ENCODE measurements at places on chromosomes 6 and 20. TPM values are rescaled to one million over a fixed set of nuclear protein-coding genes. Genes with fewer than 3 reads are reported as not detected.
A peak's percentile ranks its signal among the peaks of the same experiment; 100 is the strongest.

Gene EYS
- 0.47 TPM for total RNA-seq

DNA sequence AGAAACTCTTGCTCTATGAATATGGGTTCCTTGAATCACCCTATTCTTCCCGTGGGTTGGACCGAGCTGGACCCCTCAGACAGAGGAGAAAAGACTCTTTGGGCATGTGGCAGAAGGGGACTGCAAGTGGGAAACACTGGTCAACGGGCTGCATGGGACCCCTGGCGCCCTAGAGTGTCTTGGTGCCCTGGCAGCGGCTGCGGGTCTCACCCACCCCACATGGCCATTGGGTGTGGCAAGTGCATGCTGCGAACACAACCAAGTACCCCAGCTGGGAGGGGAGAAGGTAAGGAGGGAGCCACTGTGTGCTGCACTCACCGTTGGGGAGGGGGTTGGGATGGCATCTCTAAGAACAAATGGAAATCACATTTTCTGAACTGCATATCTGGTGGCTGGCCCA is 438.8 kb upstream of the EYS start:
- DNase-seq = no peak
- no peaks in the 10 kb centered on the region for H3K4me1 ChIP-seq
- no peaks in the 10 kb centered on the region for H3K27me3 ChIP-seq
- no peak overlapping the region for H3K4me3 ChIP-seq
- H3K36me3 ChIP-seq = no peaks in the 10 kb centered on the region

DNA sequence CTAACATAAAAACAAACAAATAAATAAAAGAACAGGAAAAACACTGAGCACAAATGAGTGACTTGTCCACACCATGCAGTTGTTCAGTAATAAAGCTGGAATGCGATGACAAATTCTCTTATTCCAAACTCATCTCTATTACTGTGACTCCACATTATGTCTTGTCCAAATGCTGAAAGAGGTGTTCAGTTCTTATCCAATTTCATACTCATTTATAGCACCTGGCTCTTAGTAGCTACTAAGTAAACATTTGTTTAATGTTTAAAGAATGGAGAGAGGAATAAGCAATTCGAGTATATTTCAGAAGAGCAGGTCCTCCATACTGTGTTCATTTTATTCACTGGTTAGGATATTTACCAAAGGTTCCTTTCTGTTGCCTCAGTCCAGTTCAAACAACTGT is 439.0 kb upstream of the JAG1 start:
- H3K4me1 ChIP-seq = no peaks in the 10 kb centered on the region
- no peaks in the 10 kb centered on the region for H3K36me3 ChIP-seq
- H3K27me3 ChIP-seq = no peaks in the 10 kb centered on the region
- no peak for DNase-seq

Gene FAM217A
- not detected for total RNA-seq

- peak; percentile 46 for DNase-seq
- no peaks in the 10 kb centered on the region for H3K36me3 ChIP-seq
- no peak overlapping the region for H3K27ac ChIP-seq
- no peaks in the 10 kb centered on the region for H3K27me3 ChIP-seq
- peaks cover 14% of the 10 kb centered on the region for H3K4me1 ChIP-seq
Observed at GRCh38 chr20:53597521-53598120, 4.0 kb upstream of the ZNF217 start.

DNA sequence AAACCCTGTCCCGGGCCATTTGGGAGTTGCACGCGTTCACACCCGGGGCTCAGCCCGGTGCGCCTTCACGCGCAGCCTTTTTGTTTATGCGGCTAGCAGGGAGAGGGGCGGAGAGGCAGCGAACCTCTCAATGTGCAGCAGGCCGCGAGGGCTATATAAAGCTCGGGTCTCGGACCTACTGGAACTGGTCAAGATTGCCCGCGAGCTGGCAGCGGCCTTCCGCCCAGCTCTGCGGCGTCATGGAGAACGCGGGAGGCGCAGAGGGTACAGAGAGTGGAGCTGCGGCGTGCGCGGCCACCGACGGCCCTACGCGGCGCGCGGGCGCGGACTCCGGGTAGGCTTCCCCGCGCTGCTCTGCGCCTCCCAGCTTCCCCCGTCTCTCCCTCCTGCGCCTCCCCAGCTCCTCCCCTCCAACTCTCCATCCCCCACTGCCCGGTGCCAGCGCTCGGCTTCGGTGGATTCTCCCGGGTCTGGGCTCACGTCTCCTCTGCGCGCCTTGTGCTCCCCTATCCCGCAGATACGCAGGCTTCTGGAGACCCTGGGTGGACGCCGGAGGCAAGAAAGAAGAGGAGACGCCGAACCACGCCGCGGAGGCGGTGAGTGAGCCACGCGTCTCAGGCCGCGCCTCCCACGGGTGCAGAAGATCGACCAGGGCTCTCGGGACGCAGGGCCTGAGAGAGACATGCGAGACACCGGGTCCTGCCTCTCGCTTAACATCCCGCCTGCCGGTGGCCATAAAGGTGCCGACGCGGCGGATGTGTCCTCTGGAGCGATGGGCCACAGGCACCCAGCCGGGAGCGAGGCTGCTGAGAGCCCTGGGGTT is at the start of gene RIPPLY2:
Gene RIPPLY2, plus strand, starts transcription at position 183 of the 823 bp plus-strand sequence. Its CDS starts 57 bp downstream, at position 240.
- no peak within 1 kb of the TSS for H3K27ac ChIP-seq
- H3K36me3 ChIP-seq = no peaks in the 10 kb centered on the region
- peak; percentile 82 for DNase-seq
- H3K27me3 ChIP-seq = peaks cover 69% of the 10 kb centered on the region

Gene TBX18
- total RNA-seq = 1.9 TPM

DNA sequence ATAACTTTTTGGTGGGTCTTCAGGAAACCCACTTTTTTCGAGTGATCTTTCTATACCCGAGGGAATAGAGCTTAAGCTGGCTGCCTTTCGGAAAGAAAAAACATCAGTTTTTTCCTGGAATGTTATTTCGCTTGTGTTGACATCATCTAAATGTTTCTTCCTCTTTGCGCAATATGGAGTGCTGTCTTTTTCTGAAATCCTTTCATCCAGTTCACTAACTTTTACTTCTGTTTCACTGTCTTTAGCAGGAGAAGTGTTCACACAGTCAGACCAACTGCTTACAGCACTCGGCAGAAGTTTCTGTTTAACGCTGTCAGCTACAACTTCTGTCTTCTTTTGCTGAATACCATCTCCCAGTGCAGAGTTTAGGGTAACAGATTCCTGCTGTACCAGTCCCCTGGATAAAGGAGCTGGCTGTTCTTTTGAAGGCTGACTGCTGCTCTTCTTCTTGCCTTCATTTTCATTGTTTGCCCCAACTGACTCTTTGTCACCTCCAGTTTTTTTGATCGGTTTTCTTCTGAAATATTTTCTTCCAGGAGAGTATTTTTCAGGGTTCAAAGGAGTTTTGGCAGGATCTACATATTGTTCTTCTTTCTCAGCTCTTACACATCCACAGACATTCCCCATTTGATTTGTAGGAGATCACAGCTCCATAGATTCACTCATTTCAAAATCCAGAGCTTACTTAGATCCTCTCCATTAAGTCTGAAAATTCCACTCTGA is 50.0 kb upstream of the DST start:
- H3K27me3 ChIP-seq = no peaks in the 10 kb centered on the region
- no peak overlapping the region for H3K27ac ChIP-seq
- H3K36me3 ChIP-seq = peaks cover 16% of the 10 kb centered on the region
- H3K4me1 ChIP-seq = peaks cover 9% of the 10 kb centered on the region
- H3K4me3 ChIP-seq = no peak overlapping the region

Gene CCN6
- total RNA-seq = not detected

DNA sequence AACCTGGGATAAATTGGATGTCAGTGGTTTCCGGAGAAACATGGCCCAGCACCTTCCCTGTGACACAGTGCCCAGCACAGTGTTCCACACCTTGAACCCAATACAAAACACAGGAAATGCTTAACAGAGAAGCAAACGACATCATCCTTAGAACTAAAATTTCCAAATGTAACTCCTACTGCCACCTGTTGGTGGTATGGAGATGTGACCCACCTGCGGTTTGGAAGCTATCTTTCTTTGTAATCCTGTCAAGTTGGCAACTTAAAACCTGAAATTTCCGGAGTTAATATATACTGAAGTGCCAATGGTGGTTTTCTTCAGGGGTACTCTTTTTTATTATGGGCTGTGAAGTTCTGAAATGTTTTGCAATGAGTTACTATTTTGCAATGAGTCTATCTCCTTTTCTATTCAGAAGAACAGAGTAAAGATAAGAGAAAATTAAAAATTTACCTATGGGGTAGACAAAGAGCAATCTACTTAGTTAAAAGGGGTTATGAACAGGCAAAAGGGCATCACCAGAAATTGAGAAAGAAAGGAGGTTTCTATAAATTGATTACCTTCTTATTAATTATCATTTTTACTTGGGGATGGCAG is 658.8 kb downstream of the PTPRT start:
- no peaks in the 10 kb centered on the region for H3K4me1 ChIP-seq
- peak; percentile 62 for DNase-seq
- no peaks in the 10 kb centered on the region for H3K27me3 ChIP-seq
- no peaks in the 10 kb centered on the region for H3K36me3 ChIP-seq

- H3K4me3 ChIP-seq = no peak overlapping the region
- no peaks in the 10 kb centered on the region for H3K4me1 ChIP-seq
- DNase-seq = no peak
- H3K36me3 ChIP-seq = no peaks in the 10 kb centered on the region
Observed at GRCh38 chr20:62995898-62996595, 10.7 kb downstream of the BHLHE23 start.

Gene AKIRIN2
- total RNA-seq = 68.4 TPM

Gene HLA-DMB
- total RNA-seq = 1.8 TPM

DNA sequence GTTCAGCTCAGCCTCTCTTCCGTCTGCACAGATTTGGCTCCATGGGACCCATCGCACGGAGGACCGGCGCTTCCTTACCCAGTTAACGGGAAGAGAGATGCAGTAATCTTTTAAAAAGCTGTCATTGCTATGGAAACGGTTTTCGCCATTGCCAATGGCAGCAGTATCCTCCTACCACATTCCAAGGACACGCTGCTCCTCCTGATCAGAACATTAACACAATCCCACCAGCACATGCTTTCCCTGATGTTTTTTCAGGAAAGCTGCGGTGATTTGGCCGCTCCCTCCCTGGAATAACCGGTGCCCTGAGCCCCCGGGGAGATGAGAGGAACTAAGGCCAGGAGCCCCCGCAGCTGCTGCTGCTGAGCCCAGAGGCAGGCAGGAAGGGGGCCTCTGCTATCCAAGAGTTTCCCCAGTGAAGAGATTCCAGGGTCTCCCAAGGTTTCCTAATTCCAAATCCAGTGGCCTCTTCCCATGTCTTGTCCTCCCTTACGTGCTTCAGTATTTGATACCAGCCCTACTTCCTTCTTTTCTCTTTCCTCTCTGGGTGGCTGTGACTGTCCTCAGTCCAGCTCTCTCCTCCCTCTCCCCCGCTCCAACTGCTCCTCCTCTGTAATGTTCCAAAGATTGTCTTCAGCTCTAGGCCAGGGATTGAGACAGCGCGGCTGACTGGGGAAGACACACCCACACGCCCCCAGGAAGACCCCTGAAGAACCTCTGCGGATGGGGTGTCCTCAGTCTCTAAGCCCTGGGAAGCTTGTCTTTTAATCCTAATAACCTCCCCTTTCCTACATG is 2.6 kb downstream of the BNIP5 start:
- H3K36me3 ChIP-seq = no peaks in the 10 kb centered on the region
- no peak overlapping the region for H3K27ac ChIP-seq
- DNase-seq = peak; percentile 53
- no peaks in the 10 kb centered on the region for H3K4me1 ChIP-seq
- H3K4me3 ChIP-seq = no peak overlapping the region

Gene TMEM217
- 1.6 TPM for total RNA-seq

DNA sequence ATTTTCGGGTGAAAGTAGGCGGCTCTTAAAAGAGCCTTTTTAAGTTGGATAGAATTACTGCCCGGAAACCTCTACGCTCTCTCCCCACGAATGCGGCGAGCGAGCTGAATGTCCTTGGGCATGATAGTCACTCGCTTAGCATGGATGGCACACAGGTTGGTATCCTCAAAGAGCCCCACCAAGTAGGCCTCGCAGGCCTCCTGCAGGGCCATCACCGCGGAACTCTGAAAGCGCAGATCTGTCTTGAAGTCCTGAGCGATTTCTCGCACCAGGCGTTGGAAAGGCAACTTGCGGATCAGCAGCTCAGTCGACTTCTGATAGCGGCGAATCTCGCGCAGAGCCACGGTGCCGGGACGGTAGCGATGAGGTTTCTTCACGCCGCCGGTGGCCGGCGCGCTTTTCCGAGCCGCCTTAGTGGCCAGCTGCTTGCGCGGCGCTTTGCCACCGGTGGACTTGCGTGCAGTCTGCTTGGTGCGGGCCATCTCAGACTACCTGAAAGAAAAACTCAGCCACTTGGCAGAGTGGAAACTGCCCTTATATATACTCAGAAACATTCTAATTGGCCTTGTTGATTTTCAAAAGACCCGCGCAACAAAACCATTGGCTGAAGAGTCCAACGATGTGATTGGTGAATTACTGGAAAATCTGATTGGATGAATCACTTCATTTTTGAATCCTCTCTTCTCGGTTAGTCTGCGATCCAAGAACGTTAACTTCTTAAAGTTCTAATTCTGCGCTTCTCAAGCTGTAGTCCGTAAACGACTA is 93.9 kb upstream of the BTN3A2 start:
- peaks cover 4% of the 10 kb centered on the region for H3K4me1 ChIP-seq
- H3K27ac ChIP-seq = peak overlapping the region; percentile 83
- peak; percentile 93 for DNase-seq
- H3K36me3 ChIP-seq = no peaks in the 10 kb centered on the region

GRCh38 chr6:110178626-110179405 is 654 bp downstream of the WASF1 start:
- peak overlapping the region; percentile 88 for H3K4me3 ChIP-seq
- DNase-seq = peak; percentile 76
- peak overlapping the region; percentile 97 for H3K27ac ChIP-seq
- no peaks in the 10 kb centered on the region for H3K36me3 ChIP-seq
- H3K4me1 ChIP-seq = peaks cover 7% of the 10 kb centered on the region

DNA sequence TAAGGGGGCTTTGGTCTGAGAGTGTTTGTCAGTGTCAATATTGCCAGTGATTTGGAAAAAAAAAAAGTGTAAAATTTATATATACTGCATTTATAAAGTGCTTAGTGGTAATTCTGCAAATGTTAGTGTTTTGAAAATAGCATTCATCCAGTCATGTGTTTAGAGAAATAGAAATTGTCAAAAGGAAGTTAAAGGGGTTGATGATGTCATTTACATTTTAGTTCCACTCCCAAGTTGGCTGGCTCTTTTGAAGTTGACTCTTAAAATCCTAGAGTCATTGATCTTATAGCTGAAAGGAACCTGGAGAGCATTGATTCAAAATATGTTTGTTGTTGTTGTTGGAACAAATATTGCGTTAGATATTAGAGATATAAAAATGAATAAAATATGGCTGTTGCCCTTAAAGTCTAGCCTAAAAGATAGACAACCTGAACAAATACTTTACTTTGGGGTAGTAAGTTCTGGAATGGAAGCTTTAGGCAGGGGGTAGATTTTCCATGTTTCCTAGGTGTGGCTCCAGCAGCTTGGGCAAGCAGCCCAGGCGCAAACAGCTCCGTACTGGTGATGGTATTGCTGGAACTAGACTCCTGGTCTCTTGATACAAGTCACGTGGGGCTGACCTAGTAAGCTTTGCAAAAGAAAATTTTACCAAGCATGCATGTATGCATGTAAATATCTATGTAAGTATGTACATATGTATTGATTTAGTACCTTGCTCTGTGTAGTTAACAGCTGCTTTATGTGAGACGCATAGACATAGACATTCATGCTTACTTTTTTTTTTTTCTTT is 46.3 kb downstream of the HIVEP1 start:
- DNase-seq = no peak
- no peaks in the 10 kb centered on the region for H3K4me1 ChIP-seq
- H3K27ac ChIP-seq = no peak overlapping the region
- peaks cover 4% of the 10 kb centered on the region for H3K36me3 ChIP-seq

GRCh38 chr6:120735641-120736040 is 598.6 kb downstream of the TBC1D32 start:
- H3K4me1 ChIP-seq = no peaks in the 10 kb centered on the region
- no peak for DNase-seq
- H3K36me3 ChIP-seq = no peaks in the 10 kb centered on the region
- H3K27ac ChIP-seq = no peak overlapping the region
- H3K27me3 ChIP-seq = no peaks in the 10 kb centered on the region
- no peak overlapping the region for H3K4me3 ChIP-seq

Gene POU5F1
- 106 TPM for total RNA-seq

Gene SRF
- total RNA-seq = 44.2 TPM

Gene PAX1
- total RNA-seq = not detected
